Activated T-cell treated with anti-CD3 and anti-CD28 coated beads, Interleukin-2, amount 50 U/mL, for 24 hours (primary cell): ENCODE measurements at places on chromosomes 4 and X.
A peak's percentile ranks its signal among the peaks of the same experiment; 100 is the strongest.

DNA sequence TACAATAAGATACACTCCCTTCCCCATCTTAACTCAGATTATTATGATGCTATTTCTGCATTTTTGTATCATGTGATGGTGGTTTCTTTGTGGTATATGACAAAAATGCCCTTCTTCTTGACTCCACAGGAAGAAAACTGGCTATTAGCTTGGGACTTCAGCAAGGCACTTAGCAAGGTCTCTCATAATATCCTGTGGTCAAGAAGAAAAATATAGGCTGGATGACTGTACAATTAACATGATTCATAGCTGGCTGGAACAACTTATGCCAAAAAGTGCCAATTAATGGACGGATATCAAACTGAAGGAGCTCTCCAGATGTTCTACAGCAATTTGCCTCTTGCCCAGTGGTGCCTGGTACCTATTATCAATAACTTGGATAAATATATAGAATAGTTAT lies 2.3 kb upstream of the MID1IP1 start:
- H3K27me3 ChIP-seq = peaks cover 24% of the 10 kb centered on the region
- DNase-seq = no peak
- H3K36me3 ChIP-seq = peaks cover 24% of the 10 kb centered on the region
- H3K27ac ChIP-seq = no peak overlapping the region

- peaks cover 90% of the 10 kb centered on the region for H3K27me3 ChIP-seq
- H3K4me3 ChIP-seq = peak overlapping the region; percentile 29
- no peak overlapping the region for H3K27ac ChIP-seq
- H3K36me3 ChIP-seq = no peaks in the 10 kb centered on the region
Observed at GRCh38 chr4:13541720-13542576, 2.4 kb downstream of the NKX3-2 start.

DNA sequence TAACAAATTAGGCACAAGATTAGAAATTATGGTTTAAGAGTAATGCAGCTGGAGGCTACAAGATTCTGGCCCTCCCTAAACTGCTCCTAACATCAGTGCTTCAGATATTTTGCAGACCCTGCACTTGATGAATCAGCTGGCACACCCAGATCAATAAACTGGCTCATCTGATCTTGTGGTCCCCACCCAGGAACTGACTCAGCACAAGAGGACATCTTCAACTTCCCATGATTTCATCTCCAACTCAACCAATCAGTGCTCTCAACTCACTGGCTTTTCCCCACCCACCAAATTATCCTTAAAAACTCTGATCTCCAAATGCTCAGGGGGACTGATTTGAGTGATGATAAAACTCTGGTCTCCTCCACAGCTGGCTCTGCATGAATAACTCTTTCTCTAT lies 21.7 kb upstream of the TMEM33 start:
- no peaks in the 10 kb centered on the region for H3K36me3 ChIP-seq
- H3K27me3 ChIP-seq = peaks cover 7% of the 10 kb centered on the region
- H3K4me1 ChIP-seq = peaks cover 5% of the 10 kb centered on the region
- no peak overlapping the region for H3K27ac ChIP-seq
- no peak overlapping the region for H3K4me3 ChIP-seq

DNA sequence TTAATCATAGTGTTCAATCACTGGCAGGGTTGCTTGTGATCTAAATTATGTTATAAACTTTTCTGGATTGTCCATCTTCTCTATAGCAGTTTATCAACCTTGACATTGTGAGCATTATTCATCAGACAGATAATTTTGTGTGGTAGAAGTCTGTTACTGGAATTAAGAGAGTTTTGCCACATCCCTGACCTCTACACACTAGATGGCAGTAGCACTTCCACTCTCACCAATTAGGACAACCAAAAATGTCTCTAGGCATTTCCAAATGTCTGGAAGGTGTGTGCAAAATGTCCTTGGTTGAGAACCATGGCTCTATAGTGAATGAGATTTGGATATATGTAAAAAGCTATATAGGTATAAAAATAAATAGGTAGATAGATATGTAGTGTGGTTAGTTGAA lies 324.1 kb upstream of the FAM47C start:
- H3K4me3 ChIP-seq = no peak overlapping the region
- no peaks in the 10 kb centered on the region for H3K4me1 ChIP-seq

DNA sequence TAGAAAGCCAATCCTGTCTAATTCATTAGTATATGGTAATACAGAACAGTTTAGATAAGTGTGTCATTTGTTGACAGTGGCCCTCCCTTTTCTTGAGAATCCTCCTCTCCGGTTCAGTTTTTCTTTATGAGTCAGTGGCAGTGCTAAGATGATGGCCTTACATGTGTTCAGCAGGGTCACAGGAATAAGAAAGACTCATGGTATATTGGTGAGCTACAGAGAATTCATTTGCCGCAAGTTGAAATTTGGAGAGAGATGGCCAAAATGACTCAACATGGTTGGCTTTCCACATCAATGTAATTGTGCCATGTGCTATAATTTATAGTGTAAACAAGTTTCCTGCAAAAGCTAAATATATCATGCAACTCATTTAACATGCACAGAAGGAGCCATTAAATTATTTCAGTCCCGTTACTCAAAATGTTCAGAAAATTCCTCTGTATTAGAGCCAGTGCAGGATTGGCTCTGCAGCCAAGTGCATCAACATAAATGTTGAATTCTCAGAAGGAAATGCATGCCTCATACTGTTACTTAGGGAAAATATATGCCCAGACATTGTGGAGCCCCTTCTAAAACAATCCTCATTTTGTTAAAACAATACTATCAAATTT lies 374.3 kb downstream of the AFF2 start:
- peaks cover 17% of the 10 kb centered on the region for H3K27me3 ChIP-seq
- no peak for DNase-seq
- H3K4me1 ChIP-seq = no peaks in the 10 kb centered on the region
- H3K27ac ChIP-seq = no peak overlapping the region
- no peaks in the 10 kb centered on the region for H3K36me3 ChIP-seq
- H3K4me3 ChIP-seq = no peak overlapping the region
